SW480 (cell line): ENCODE measurements at places on chromosomes 16 and 17.

GRCh38 chr17:80861418-80861815 is 130.2 kb upstream of the CHMP6 start:
- DNase-seq: no peak

GRCh38 chr16:50719401-50720337 is 22.2 kb upstream of the CYLD start:
- no peak for DNase-seq

GRCh38 chr16:70653809-70654771 is 7.7 kb downstream of the IL34 start:
- peak; percentile 61 for DNase-seq

GRCh38 chr16:65510850-65511249 is 389.0 kb upstream of the CDH11 start:
- peak; percentile 5 for DNase-seq

DNA sequence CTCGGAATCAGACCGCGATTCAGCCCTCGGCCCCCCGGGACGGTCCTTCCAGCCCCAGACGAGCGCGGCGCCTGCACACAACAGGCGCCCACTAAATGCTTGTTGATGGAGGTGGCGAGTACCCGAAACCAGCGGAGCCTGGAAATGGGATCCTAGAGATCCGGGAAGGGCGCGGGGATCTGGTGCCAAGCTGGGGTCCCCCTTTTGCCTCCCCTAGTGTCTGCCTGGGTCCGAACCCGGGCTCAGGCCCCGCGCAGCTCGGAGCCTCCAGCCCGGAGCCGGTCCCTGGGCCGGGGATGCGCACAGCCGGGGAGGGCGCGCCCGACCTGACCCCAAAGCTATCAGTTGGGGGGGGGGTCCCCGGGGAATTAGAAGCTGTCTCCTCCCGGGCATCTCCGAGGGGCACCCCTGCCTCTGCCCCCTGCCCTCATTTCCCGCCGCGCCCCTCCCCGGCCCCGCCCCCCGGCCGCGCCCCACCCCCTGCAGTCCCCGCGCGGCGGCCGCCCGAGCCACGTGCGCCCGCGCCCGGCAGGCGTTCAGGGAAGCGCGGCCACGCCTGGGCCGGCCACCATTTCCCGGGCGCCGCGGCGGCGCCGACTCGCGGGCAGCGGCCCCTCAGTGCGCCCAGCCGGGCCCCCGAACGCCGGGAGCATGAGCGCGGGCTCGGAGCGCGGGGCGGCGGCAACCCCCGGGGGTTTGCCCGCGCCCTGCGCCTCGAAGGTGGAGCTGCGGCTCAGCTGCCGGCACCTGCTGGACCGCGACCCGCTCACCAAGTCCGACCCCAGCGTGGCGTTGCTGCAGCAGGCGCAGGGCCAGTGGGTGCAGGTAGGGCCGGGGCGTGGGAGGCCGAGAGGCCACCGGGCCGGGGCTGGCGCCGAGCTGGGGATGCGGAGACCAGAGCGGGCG is at the start of gene CPNE7:
Gene CPNE7, plus strand, starts transcription at position 512 of the 906 bp plus-strand sequence. Its CDS starts 140 bp downstream, at position 652.
- peak; percentile 25 for DNase-seq

- DNase-seq: no peak
Observed at GRCh38 chr17:76469076-76469990, 1.9 kb downstream of the AANAT start.

- DNase-seq: no peak
Observed at GRCh38 chr16:11015076-11015475, 70.7 kb downstream of the CLEC16A start.

DNA sequence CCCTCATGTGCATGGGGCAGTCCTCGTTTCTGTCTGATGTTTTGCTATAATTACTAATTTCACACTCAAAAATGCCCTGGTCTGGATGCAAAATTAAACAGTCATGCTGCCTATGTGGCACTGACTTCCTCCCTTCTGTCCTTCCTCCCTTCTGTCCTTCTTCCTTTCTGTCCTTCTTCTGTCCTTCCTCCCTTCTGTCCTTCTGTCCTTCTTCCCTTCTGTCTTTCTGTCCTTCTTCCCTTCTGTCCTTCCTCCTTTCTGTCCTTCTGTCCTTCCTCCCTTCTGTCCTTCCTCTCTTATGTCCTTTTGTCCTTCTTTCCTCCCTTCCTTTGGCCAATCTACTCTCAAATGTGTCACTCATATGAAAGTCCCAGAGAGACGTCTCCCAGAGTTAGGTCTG is 93.8 kb downstream of the IRF8 start:
- no peak for DNase-seq

DNA sequence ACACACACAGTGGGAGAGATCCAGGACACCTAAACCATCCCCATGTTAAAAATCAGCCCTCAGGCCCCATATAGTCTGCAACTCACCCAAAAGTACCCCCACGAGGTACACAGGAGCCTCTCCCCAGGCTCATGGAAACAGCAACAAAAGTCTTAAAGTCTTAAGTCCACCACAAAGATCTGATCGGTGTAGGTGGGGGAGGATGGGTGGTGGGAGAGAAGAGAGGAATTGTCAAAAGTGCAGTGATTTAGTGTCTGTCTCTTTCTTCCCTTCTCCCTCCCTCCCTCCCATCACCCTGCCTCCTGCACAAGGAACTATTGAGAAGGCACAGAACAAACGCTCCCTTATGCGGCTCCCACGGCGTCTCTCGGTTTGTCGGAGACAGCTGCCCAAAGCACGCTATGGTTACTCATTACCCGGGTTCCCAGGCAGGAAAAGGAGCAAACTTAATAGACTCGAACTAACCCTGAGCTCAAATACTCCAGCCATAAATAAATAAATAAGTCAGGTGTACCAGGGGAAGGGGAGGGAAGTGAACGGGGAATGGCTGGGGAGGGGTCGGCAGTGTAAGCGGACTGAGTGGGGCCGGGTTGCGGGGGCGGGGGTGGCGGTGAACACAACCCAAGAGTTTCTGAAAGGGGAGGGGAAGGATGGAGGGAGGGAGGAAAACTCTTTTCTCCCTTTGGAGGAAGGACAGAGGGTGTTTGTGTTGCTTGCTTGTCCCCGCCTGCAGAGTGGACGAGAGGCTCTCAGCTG is 477.4 kb downstream of the SLC39A11 start:
- peak; percentile 97 for DNase-seq

- DNase-seq: no peak
Observed at GRCh38 chr17:17029938-17030337, 12.3 kb upstream of the MPRIP start.
